ENCODE measurements at places on chromosomes 7 and 10.

GRCh38 chr7:117132321-117133120 lies 179.2 kb downstream of the ST7 start:
- DNase-seq = peak; percentile 87

DNA sequence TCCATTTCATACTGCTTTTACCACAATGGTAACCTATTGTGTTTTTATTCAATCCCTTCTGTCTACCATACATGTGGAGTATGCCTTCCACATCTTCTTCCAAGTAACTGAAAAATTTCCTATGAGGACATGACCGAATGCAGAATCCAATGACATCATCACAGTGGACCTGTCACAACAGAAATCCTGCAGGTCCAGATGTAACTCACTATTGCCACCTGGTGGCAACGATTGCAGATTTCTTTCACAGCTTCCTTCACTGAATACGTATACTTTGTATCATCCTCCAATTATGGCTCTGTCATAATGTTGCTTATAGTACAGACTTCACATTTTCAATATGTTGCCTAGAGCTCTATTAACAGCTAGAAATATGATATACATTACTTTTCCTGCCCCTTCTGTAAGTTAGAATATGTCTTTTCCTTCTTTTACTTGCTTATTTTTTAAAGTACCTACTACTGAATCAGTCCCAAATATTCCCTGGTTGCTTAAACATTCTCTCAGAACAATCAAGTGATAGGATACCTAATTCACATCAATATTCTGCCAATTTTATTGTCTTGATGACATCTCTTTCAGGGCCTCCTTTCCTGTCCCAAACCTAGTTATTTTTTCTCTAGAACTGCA lies 45.4 kb downstream of the SLC13A1 start:
- DNase-seq = peak; percentile 77

DNA sequence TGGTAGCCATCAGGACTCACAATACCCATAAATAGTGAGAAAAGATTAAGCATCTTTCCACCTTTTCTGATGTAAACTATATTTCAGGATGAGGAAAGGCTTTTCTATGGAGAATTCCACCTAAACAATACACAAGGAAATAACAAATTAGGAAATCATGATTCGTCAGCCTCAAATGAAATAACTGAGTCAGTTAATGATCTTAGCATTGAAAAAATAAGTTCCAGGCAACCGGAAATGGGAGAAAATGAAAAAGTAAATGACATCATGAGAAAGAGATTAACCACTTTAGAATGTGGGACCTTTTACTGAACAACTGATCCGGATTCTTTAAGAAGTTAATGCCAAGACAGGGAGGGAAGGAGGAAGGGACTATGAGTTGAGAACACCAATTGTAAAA lies 742.3 kb downstream of the TNS3 start:
- peak; percentile 79 for DNase-seq

DNA sequence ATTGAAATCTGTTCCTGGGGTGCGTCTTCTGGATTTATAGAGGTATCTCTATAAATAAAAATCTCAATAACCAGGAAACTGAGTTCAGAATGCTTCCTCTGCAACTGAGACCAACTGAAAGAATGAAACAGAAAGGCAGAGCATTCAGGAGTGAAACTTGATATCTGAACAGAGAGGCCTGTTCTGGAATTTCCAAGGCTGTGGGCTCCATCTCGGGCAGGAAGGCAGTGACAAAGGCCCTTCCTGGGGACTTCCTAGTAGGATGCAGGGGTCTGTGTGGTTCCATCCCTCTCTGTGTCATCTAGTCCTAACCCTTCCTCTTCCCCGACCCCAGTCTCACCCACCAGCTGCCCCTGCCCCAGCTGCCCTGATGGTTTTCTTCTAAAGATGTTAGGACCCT lies 52.0 kb downstream of the JCAD start:
- no peak for DNase-seq

DNA sequence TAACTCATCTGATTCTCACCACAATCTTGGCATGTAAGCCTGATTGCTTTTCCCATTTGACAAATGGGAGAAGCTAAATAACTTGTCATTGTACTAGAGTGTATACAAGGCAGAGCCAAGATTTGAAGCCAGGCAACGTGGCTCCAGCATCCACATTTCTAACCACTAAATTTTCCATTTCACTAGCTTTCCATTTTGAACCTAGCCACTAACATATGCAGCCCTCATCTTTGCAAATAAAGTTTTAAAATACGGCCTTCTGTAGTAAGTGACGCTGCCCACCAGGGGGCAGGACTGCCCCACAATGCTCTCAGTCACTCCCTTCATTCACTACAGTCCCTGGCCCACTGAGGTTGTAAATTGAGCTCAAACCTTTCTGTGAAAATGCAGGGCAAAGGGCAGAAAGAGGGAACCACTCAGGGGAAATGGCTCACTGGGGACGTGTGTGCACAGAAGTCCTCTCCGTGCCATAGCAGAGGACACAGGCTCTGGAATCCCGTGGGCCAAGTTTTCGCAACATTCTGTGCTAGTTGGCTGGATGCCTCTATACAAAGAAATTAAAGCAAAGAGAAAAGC lies 315.7 kb downstream of the TNS3 start:
- peak; percentile 67 for DNase-seq

- no peak for DNase-seq
Measured at GRCh38 chr7:107075863-107076574, 31.5 kb downstream of the PRKAR2B start.

Measured in fibroblast of skin of back (primary cell).